ENCODE measurements at places on chromosomes 1 and 21.

DNA sequence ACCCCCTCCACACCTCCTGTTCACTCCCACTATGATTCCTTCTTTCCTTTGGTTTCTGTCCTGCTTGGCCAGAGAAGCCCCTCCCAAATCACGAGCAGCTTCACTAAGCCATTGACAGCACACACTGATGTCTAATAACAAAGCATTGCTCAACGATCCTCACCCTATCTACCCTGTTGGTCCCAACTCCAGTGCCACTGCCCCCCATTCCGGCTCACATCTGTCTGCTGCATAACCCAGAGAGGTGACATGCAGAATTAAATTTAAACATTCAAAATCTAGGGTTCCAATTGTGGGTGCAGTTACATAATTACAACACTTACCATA, 236.9 kb downstream of the TTLL7 start:
- DNase-seq, result no peak

DNA sequence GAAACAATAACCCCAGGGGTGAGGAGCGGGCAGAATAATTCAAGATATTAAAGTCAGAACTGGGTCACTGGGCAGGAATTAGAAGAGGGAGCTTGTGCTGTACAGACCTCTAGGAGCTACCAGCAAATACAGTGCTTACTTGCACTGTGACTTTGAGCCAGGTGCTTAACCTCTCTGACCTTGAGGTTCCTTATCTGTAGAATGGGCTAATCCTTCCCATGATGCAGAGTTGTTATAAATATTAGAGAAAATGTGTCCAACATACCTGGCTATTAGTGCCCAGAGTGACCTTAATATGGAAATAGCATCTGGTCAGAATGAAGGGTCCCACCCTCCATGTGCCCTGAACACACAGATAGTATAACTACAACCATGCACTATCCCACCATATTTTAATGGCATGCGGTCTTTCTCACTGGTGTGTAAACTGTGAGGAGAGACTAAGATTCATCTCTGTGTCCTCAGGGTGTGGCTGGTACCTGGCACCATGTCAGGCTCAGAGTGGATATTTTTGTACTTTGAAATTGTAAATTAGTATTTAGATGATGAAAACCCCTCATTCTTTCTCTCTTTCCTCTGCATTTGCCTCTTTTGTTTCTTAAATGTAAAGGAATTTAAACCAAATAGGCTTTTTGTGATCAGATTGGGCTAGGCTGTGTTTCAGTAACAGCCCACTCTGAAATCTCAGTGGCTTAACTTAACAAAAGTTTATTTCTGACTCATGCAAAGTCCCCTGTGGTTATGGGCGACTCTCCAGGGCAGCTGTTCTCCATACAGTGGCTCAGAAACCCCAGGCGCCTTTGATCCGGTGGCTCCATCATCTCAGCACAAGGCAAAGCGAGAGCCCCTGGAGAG, 60.0 kb upstream of the ROR1 start:
- DNase-seq, result no peak

- no peak for DNase-seq
These were observed 9.9 kb downstream of the TGFBR3 start for GRCh38 chr1:91876040-91876470.

- DNase-seq, result no peak
These were observed 5.4 kb downstream of the RUSC1 start for GRCh38 chr1:155326020-155326526.

- no peak for DNase-seq
These were observed 10.5 kb upstream of the PLCH2 start for GRCh38 chr1:2465371-2466269.

GRCh38 chr1:24413350-24414163, at the start of gene STPG1:
Gene STPG1 (minus strand): TSS chr1:24413782. CDS start chr1:24401388, 12,394 bp downstream.
- peak; percentile 93 for DNase-seq

DNA sequence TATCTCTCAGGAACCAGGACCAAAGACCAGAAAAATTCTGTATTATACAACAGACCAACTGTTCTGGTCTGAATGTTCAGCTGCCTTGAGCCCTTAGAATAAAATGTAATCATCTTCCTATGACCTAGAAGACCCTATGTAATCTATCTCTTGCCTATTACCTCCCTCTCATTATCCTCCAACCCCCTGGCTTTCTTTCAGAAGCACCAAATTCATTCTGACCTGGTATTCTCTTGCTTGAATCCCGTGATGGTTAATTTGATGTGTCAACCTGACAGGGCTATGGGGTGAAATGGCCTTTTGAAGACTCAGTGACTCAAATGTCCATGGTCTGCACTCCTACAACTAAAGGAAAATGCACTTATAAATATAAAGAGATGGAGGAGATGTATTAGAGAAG, 21.8 kb upstream of the FBXO28 start:
- DNase-seq, result no peak

- no peak for DNase-seq
These were observed 786 bp downstream of the RPL5 start for GRCh38 chr1:92832537-92833114.

DNA sequence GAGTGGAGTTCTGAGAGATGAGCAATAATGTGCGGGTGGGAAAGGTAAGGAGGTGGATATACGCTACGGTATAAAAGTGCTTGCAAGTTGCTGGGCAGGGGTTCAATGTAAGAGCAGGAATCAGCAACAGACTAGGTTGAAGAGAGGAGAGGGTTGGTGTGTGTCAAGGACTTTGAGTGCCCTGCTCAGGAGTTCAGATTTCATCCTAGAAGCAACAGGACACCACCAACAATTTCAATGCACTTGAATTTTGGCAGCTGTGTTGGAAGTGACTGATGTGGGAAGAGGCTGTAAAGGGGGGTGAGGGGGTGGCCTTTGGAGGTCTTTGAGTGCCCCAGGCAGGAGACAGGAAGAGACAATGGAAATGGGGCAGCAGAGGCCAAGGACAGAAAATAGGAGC, 57.3 kb downstream of the RHOU start:
- DNase-seq, result no peak

- DNase-seq, result peak; percentile 29
These were observed 21.5 kb downstream of the INAVA start for GRCh38 chr1:200916152-200916551.

- DNase-seq, result peak; percentile 57
These were observed 5.2 kb downstream of the HES3 start for GRCh38 chr1:6248932-6249738.
